ENCODE measurements at places on chromosomes 2 and 18.

GRCh38 chr2:29443151-29443550 is 327.9 kb downstream of the CLIP4 start:
- DNase-seq, result no peak

GRCh38 chr2:128384956-128385355 is 66.3 kb upstream of the HS6ST1 start:
- DNase-seq, result no peak

DNA sequence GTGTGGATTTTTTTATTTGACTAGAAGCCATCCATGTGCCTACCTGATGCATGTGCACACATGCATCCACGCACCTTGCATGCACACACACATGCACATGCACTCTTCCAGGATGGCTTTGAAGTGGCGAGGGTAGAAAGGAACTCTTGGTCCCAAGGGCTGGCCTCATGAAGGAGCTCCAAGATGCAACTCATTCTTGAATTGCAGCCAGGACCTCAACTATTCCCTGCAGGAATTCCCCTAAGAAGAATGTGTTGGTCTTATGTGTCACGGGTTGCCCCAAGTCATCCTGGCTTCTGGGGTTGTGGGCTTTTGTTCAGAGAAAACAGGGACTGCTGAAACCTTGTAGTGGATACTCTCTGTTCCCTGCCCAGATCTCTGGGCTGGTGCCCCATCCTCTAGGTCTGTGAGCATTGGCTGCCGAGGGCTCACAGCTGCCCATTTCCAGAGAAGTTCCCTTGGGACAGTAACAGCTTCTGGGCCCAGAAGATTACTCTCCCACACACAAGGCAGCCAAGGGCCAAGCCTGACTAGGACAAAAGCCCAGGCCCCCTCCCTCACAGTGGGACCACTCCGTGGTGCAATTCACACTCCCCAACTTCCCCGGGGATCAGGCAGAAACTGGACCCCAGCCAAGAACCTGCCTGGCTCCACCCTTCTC is 137.6 kb downstream of the COPS8 start:
- no peak for DNase-seq

DNA sequence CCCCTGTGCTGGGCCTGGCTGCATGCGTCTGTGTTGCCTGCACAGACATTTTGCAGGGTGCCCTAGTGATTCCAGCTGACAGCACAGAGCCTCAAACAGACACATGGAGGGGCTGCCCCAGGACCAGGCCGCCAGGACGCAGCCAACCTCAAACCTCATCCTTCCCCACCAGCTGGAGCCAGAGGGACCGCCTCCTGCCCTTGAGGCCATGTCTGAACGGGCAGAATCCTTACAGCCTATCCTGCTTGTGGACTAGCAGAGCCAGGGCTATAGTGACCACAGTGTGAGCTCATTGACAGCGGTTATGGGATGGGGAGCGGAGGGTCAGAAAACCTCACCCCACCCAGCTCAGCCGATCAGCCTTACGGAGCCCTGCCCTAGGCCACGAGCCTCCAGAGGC is 22.4 kb downstream of the ODC1 start:
- DNase-seq, result no peak

GRCh38 chr2:59077981-59078531 is 836.9 kb upstream of the FANCL start:
- no peak for DNase-seq

DNA sequence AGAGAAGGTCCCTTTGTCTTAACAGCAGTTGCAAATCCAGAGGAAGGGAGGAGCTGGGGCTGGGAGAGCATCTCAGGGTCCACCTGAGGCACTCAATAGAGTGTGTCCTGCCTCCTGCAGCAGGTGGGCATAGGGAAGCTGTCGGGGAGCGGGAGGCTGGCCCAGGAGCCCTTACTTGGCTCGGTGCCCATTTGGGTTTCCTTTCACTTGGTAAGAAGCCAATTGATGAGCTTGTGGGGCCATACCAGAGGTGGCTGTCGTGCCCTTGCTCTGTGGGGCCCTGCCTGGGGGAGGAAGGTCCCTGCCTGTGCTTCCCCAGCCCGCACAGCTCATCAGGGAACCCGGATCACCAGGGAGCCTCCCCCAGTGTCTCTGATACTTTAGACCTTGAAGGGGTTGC is 229.7 kb downstream of the DYSF start:
- no peak for DNase-seq

- no peak for DNase-seq
Observed at GRCh38 chr18:48811401-48811800, 139.4 kb downstream of the SMAD7 start.

GRCh38 chr2:233593201-233593600 is 24.2 kb upstream of the UGT1A8 start:
- DNase-seq, result no peak

- DNase-seq, result no peak
Observed at GRCh38 chr2:221572821-221573429, 821 bp upstream of the EPHA4 start.

GRCh38 chr2:193461431-193461934 is 1266.8 kb upstream of the TMEFF2 start:
- DNase-seq, result no peak

DNA sequence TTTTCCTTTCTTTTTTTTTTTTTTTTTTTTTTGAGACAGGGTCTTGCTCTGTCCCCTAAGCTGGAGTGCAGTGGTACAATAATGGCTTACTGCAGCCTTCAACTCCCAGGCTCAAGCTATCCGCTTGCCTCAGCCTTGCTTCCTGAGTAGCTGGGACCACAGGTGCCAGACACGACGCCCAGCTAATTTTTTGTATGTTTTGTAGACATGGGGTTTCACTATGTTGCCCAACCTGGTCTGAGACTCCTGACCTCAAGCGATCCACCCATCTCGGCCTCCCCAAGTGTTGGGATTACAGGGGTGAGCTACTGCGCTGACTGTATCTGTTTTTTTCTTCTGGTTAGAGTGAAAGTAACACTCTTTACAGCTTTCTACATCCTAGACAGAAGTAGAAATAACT is 240.3 kb upstream of the FBXO11 start:
- no peak for DNase-seq

- DNase-seq, result no peak
Observed at GRCh38 chr2:202387608-202388342, 11.6 kb downstream of the BMPR2 start.
